Esophagus squamous epithelium (tissue), 5 donors: ENCODE measurements at places on chromosomes 5 and 9.

- no peak for DNase-seq
Observed at GRCh38 chr5:150510460-150511263, 2.7 kb downstream of the NDST1 start.

DNA sequence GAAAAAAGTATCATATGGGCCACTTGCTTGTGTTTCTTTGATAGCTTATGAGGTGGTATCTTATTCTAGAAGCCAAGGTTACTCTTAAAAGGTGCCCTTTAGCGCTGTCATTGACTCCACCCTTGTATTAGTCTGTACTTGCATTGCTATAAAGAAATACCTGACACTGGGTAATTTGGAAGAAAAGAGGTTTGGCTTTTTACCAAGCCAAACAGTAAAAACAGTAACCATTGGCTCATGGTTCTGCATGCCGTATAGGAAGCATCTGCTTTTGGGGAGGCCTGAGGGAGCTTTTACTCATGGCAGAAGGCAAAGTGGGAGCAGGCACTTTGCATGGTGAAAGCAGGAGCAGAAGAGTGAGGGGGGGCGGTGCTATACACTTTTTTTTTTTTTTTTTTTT, 87.4 kb downstream of the TEK start:
- no peak for DNase-seq

DNA sequence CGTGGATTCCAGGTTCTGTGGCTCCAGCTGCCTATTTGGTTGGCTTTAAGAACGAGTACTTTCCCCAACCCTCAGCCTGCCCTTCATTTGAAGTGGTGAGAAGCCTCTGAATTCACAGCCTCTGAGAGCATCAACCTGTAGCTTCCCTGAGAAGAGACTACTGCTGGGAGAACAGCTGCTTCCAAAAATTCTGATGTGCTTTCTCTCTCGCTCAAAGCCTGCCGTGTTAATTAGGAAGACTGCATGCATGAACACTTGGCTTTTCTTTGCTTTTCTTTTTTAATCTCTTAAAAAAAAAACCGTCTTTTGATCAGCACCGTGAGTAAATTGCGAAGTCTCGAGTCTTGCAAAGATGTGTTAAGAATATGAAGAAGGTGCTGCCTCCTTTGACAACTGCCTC, 153.4 kb upstream of the MAP1B start:
- no peak for DNase-seq

- DNase-seq, result no peak
Observed at GRCh38 chr5:158952951-158953350, 146.8 kb downstream of the EBF1 start.

DNA sequence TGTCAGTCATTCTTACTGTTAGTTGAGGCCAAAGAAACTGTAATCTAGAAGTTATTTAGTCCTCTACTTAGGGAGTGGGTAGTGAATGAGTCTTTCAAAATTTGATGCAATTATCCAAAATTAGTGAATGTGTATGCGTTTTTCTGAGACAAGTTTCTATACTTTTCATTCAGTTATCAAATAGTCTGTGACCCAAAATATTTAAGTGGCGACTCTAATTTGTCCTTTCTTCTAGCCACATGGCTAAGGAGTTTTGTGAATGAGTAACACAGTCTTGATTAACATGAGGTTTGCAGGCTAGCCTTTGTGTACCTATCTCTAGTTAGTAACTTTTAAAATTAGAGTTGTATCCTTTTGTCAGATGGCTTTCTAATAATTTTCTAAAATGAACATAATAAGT, 45.6 kb downstream of the COMMD10 start:
- no peak for DNase-seq

DNA sequence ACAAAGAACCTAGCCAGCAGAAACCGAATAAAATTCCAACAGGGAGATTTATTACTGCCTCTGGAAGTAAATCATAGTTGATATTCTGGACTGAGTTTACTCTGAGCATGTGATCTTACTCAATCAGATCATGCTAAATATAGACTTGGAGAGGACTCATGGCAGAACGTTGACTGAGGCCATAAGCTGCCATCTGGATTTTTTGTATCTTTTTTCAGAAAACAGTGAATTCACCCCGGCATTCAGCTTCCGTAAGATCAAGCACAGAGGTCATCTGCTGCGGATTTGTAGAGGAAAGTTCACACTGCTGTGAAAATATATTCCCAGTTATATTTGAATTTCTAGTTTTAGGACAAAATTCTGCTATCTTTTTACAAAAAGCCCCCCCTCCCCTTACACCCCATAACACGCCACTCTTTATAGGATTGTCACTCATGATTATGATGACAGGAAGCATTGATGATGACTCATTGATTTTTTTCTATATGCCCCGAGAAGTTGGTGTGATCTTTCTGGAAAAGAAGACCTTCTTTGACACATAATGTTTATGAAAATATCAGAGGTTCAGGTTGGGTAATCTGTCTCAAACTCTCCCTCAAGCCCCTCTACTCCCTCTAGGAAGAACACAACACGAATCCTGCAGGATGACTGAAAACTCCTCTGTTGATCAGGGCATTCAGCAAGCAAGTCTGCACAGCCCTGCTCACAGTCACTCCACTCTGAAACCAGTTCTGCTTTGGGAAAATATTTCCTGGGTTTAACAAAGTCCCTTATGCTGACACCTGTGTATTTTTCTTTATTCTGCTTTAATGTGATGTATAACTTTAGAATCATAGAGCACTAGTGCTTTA, 70.8 kb downstream of the NXNL2 start:
- no peak for DNase-seq

DNA sequence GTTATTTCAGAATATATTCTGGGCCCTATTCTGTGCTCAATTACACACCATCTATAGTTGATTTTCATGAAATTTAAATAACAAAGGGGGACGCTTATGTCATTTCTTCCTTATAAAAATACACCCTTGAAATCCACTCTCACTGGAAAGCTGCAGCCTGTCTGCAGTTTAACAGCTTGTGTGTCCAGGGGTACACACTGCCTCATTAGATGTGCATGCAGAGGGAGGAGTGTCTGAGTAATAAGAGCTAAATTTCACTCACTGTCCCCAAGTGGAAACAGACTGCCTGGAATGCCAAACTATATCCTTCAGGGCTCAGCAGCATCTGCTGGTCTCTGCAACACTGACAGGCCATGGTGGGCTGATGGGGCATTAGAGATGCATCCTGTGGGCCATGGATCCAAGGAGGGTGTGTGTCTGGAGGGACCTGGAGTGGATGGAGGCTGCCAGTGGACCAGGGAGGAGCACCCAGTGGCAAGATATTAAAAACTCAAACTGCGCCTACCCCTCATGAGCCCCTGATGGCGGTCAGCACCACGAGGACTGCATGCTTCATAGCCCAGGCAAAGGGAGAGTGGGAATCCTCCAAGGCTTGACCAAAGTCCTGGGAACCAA, 15.8 kb upstream of the TIFAB start:
- no peak for DNase-seq

GRCh38 chr9:22136461-22137096, 127.5 kb upstream of the CDKN2B start:
- DNase-seq, result no peak

DNA sequence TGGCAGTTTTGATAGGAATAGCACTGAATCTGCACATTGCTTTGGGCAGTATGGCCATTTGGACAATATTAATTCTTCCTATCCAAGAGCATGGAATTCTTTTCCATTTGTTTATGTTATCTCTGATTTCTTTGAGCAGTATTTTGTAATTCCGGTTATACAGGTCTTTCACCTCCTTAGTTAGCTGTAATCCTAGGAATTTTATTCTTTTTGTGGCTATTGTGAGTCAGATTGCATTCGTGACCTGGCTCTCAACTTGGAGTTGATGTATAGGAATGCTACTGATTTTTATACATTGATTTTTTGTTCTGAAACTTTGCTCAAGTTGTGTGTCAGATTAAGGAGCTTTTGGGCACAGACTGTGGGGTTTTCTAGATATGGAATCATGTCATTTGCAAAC, 24.0 kb downstream of the TMEM161B start:
- DNase-seq, result no peak

DNA sequence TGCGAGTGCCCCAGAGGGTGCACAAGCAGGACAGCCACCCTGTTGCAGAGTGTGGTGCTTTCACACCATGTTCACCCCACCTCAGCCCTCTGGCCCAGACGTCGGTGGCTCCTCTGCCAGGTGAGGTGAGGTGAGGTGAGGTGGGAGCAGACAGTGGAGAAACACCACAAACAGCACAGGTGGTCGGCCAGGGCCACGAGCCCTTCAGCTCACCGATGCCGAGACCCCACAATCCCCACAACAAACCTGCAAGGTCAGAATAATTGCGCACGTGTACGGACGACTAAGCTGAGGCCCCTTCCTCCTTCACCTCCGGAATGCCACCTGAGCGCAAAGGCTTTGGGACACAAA, 10.5 kb downstream of the BRD3 start:
- DNase-seq, result no peak

- DNase-seq, result no peak
Observed at GRCh38 chr9:36471359-36471758, 71.3 kb upstream of the RNF38 start.

GRCh38 chr5:146009020-146009419, 72.6 kb downstream of the SH3RF2 start:
- no peak for DNase-seq

- DNase-seq, result no peak
Observed at GRCh38 chr9:1882711-1883403, 132.3 kb upstream of the SMARCA2 start.

DNA sequence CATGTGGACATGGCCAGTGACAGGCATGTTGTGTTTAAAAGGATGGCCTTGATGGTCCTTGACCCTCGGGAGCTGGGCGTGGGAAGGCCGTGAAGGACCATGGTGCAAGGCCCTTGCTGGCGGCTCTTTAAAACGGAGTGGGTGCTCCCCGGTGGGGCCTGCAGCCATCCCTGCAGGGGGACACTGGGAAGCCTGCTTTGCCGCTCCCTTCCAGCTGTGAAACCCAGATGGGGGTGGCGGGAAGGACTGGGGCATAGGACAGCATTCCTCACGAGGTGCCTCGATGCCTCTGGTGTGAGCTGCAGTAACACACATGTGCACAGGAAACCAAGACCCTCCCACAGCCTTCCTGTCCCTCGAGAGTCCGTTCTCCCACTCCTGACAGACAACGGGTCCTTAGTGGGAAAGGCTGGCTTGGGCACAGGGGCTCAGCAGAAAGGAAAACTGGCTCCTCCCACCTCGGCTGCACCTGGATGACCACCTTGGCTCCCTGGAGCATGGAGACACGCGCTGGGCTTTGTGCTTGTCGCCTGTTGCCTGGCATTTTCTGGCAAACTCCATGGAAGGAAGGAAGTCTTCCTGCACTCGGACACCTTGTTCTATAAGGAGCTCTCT, 30.3 kb upstream of the IRX4 start:
- no peak for DNase-seq

DNA sequence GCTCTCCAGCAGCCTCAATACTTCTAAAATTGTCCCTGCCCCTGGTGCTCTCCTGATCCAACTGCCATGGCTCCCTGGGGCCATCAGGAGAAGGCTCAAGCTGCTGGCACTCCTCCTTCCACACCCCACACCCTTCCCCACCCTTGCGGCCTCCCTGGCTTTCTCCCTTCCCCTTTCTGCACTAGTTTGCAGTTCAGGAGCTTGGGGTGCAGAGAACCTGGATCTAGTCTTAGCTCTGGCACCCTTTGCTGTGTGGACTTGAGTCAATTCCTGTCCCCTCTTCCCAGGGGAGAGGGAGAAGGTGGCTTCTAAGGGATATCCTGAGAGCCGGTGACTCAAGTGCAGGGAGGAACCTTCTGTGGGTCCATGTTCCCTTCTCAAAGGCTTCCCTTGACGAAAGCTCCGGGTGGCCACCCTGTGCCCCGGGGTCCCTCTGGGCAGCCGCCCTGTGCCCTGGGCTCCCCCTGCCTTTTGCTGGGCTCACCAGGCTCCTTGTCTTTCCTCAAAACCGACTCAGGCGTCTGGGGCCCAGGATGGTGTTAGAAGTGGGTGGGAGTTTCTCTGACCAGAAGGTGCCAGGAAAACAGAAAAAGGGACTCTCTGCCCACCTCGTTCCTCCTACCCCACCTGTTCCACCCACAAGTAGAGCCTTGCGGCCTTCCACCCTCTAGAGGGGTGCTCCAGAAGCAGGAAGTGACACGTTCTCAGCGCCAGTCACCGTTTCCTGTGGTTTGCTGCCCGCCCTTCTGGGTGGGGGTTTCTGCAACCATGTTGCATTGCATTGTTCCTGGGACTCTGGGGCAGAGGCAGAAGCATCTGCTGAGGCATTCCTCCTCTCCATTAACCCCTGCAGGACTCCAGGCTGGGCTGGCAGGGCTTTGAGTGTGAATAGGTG, 15.0 kb downstream of the GLIPR2 start:
- DNase-seq, result no peak

- no peak for DNase-seq
Observed at GRCh38 chr5:68405784-68406743, 190.5 kb downstream of the PIK3R1 start.

DNA sequence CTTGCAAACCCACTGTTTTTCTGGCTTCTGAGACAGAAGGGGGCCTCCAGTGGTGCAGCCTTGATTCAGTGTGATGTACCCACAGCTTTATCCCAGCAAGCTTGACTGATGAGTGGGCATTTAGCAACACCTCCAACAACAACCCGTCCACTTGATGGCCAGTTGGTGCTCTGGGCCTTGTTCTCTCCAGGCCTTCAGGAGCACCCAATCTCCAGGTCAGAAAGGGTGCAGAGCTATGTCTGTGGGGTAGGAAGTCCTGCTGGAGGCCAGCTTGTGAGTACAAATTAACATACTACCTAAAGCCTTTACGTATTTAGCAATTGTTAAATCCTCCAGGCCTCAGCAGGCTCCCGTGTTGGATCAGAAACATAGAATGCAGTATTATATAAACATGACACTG, 10.1 kb upstream of the TRIM52 start:
- DNase-seq, result no peak

GRCh38 chr9:7164440-7165330, 406.9 kb downstream of the KDM4C start:
- DNase-seq, result no peak

GRCh38 chr5:1919209-1919566, 36.5 kb upstream of the IRX4 start:
- DNase-seq, result no peak

DNA sequence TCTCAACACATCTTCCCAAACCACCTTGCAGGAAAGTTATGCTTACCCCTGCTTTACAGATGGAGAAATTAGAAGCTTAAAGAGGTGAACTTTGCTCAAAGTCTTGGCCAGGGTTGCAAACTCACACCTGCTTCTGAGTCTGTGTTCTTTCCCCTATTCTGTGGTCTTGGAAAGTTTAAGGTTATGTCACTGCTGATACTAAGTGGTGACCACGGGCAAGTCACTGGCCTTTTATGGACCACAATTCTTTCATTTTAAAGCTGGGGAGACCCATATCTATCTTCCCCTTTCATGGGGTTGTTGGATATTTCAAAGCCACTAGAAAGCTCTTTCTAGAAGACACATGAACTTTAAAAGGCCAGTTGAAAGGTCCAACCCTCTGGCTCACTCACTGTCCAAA, 95.4 kb upstream of the KLF4 start:
- no peak for DNase-seq
